ENCODE measurements at places on chromosomes 1 and 21. TPM values are rescaled to one million over a fixed set of nuclear protein-coding genes. Genes with fewer than 3 reads are reported as not detected.
A peak's percentile ranks its signal among the peaks of the same experiment; 100 is the strongest.

- H3K4me3 ChIP-seq: no peak overlapping the region
- no peaks in the 10 kb centered on the region for H3K27me3 ChIP-seq
- no peak for DNase-seq
- H3K36me3 ChIP-seq: no peaks in the 10 kb centered on the region
- H3K4me1 ChIP-seq: peaks cover 10% of the 10 kb centered on the region
Measured at GRCh38 chr21:29718081-29718815, 221.5 kb downstream of the GRIK1 start.

- DNase-seq: no peak
- no peak overlapping the region for H3K27ac ChIP-seq
- no peaks in the 10 kb centered on the region for H3K4me1 ChIP-seq
- H3K27me3 ChIP-seq: no peaks in the 10 kb centered on the region
Measured at GRCh38 chr1:248611883-248612414, 14.4 kb upstream of the OR2T10 start.

DNA sequence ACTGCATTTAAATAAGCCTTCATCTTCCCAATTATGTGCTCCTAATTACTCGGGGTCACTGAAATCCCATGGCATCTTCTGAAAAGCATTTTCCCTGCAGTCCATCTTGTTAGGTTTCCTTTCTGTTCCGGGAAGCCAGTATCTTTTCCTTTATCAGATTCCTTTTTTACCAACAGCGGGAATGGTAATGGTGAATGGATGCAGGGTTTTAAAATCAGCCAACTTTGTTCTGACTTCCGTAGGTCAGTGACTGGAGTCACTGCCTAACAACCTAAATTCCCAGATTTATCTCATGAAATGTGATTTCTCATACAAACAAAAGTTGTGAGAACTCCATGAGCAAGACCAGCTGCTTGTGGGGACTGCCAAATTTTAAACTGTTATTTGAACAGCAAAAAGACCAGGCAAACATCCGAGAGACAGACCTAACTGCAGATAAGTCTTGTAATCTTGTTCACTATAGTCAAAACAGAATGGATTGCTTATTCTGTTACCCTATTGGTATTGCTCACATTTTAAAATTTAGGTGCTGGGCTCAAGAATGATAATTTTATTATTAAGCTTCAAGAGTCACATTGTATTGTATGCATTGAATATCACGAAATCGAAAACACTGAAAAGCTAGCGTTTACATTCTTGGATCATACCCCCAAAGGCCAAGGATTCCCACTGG, 1.2 kb upstream of the RWDD3 start:
- H3K27ac ChIP-seq: peak overlapping the region; percentile 42
- H3K36me3 ChIP-seq: peaks cover 9% of the 10 kb centered on the region
- H3K27me3 ChIP-seq: no peaks in the 10 kb centered on the region
- H3K4me1 ChIP-seq: peaks cover 14% of the 10 kb centered on the region
- peak overlapping the region; percentile 85 for H3K4me3 ChIP-seq

DNA sequence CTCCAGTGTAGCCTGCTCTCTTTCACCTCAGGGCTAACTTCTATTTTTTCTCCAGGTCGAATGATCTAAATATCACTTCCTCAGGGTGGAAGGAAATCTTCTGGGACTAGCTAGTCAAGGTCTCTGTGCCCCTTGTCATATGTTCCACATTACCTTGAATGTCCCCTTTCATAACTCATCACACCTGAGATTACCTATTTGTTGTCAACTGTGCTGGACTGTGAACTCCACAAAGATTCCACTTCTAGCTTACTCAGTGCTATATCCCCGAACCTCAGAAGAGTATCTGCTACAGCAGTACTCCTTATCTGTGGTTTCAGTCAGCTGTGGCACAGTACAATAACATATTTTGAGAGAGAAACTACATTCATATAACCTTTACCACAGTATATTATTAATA, 14.6 kb upstream of the SYNJ1 start:
- H3K36me3 ChIP-seq: peaks cover 98% of the 10 kb centered on the region
- H3K27ac ChIP-seq: no peak overlapping the region
- no peak for DNase-seq

- H3K27me3 ChIP-seq: no peaks in the 10 kb centered on the region
- no peak overlapping the region for H3K27ac ChIP-seq
- peaks cover 12% of the 10 kb centered on the region for H3K4me1 ChIP-seq
- no peak overlapping the region for H3K4me3 ChIP-seq
- no peaks in the 10 kb centered on the region for H3K36me3 ChIP-seq
- no peak for DNase-seq
Measured at GRCh38 chr1:69766431-69767180, 198.9 kb downstream of the LRRC7 start.

DNA sequence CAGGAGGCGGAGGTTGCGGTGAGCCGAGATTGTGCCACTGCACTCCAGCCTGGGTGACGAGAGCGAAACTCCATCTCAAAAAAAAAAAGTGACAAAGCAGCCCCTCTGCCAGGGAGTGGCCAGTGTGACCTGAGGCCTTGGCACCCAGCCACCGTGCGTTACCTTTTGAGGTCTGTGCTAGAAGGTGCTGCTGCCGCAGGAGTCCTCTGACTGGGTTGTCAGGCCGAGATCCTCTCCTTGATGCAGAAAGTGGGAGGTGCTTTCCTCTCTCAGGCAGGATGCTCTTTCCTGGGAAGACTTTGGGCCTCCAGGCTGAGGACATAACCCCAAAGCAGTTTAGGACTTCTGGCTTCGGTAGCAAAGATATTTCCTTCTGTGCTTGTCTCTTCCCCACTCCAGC, 280.5 kb upstream of the VAMP3 start:
- no peaks in the 10 kb centered on the region for H3K4me1 ChIP-seq
- no peak overlapping the region for H3K4me3 ChIP-seq
- H3K27ac ChIP-seq: no peak overlapping the region

DNA sequence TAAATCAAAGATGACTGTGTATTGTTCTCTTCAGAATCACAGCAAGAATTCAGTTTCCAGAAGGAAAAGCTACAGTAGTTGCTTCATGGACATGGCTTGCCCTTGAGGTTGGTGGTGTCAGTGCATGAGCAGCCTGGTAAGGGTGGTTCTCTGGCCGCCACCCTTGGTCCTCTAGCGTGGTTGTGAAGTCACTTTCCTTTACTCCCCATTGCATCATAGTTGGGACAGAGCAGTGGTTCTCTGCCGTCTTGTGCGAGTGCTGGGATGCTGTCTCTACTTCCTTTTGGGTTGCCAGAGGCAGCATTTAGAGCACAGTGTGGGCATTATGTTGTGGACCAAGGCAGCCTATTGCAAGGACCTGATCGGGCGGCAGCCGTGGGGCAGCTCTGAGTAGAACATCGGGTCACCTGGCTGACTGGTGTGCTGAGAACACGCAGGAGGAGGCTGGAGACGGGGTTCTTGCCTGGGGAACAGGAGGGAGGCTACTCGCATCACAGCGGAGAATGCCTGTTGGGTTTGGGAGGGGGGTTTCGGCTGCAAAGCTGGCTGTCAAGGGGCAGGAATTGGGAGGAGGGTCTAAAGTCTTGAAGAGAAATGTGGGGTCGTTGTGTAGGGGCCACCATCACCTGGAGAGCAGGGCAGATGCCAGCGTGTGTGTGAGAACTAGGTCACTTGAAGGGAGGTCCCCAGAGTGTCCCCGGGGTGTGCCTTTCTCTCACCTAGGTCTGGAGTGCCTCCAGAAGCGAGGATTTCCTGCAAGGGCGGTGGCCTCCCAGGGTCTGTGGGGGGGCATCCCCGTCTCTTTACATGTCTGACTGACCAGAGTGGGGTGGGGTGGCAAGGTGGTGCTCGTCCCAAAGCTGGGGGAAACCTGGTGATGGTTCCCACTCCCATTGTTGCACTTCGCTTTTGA, 6.3 kb downstream of the ARF1 start:
- no peaks in the 10 kb centered on the region for H3K27me3 ChIP-seq
- H3K36me3 ChIP-seq: peaks cover 75% of the 10 kb centered on the region
- no peak overlapping the region for H3K27ac ChIP-seq
- peaks cover 25% of the 10 kb centered on the region for H3K4me1 ChIP-seq
- DNase-seq: peak; percentile 38
- no peak overlapping the region for H3K4me3 ChIP-seq

DNA sequence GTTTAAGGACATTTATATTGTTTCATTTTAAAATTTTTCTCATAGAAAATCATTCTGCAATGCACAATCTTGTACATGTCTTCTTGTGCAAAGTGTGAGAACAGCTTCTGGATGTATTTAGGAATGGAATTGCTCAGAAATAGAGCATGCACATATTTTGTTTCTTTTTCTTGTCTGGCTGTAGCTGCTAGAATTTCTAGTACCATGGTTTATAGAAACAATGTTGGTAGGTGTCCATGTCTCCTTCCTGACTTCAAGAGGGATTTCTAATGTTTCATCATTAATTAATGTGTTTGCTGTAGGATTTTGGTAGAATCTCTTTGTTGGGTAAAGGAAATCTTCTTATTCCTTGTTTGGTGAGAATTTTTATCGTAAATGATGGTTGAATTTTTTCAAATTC, 99.0 kb downstream of the RYR2 start:
- no peaks in the 10 kb centered on the region for H3K27me3 ChIP-seq
- no peak overlapping the region for H3K27ac ChIP-seq
- H3K4me3 ChIP-seq: no peak overlapping the region
- DNase-seq: no peak
- H3K4me1 ChIP-seq: no peaks in the 10 kb centered on the region
- H3K36me3 ChIP-seq: no peaks in the 10 kb centered on the region

GRCh38 chr1:212669102-212669501, 30.5 kb downstream of the BATF3 start:
- no peak overlapping the region for H3K27ac ChIP-seq
- no peaks in the 10 kb centered on the region for H3K36me3 ChIP-seq
- DNase-seq: peak; percentile 74
- H3K4me3 ChIP-seq: no peak overlapping the region

DNA sequence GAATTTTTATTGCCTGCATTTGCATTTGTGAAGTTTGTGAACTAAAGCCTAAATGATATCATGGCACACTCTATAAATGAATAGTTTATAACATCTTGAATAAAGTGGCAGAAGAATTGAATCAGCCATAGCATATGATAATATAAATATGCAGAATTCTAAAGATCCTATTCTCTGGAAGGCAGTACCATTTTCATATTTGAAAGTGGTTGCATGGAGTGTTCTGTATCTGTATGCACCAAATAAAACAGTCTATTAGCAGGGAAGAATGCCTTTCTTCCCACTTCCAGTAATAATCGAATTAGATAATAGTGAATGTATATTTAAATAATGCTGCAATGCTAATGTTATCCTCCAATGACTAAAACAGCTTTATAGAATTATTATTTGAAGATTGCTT, 57.9 kb upstream of the TRIM67 start:
- no peak overlapping the region for H3K27ac ChIP-seq
- H3K36me3 ChIP-seq: no peaks in the 10 kb centered on the region
- H3K27me3 ChIP-seq: no peaks in the 10 kb centered on the region
- H3K4me3 ChIP-seq: no peak overlapping the region
- no peak for DNase-seq
- H3K4me1 ChIP-seq: no peaks in the 10 kb centered on the region

GRCh38 chr1:115641762-115642167, at the start of gene VANGL1:
TSS of gene VANGL1 (plus strand) at chr1:115641970. CDS start at chr1:115651414, 9,444 bp downstream.
- H3K36me3 ChIP-seq: peaks cover 15% of the 10 kb centered on the region
- peak; percentile 87 for DNase-seq
- peaks cover 17% of the 10 kb centered on the region for H3K4me1 ChIP-seq
- no peaks in the 10 kb centered on the region for H3K27me3 ChIP-seq

DNA sequence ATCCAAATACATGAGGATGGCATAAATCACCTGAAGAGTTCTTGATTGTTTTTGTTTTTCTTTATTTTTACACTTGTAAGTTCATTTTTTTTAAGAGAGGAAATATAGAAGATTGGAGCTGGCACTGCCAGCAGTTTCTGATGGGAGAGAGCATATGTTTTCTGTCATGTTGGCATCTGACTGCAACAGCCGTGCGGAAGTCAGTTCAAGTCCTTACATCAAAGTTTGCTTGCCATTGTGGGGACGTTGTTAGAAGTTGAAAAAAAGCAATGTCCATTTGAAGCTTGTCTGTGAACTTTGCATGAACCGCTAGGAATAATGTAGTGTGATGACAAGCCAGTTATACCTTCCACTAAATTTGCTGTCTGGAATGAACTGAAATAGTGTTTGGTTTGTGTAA, 126.5 kb upstream of the USH2A start:
- DNase-seq: no peak
- H3K4me1 ChIP-seq: no peaks in the 10 kb centered on the region
- no peak overlapping the region for H3K27ac ChIP-seq
- no peaks in the 10 kb centered on the region for H3K27me3 ChIP-seq
- H3K36me3 ChIP-seq: no peaks in the 10 kb centered on the region
- no peak overlapping the region for H3K4me3 ChIP-seq

DNA sequence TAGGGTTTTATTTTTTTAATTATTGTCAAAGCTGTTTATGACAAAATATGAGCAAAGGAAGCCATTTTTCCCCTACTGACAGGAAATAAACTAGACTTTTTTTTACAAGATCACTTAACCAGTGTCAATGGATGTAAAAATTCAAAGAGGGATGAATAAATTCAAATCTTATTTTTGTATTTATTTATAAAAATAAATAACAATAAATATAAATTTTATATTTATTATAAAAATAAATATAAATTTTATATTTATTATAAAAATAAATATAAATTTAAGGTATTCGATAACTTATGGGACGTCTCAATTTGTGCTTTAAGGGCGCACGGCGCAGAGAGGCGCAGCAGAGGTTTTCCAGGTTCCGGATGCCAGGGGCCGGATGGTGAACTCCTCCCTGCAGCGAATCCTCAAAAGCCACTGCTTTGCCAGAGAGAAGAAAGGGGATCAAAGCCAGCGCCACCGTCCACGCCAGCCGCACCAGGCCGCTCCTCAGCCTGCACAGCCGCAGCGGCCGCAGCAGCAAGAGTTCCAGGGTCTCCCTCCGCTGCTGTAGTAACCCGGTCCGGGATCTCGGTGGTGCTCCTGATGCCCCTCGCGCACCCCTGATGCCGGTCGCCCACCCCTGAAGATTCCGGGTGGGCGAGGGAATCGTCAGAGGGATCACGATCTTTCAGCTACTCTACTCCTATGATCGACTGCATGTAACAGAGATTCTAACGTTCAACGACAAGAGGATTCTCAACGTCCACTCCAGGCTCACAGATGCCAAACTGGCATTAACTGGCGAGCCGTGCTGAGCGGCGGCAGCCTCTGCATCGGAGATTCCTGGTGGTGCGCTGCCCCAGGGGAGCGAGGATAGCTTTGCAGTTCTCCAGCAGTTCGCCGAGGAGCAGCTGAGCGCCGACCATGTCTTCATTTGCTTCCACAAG, 28.5 kb upstream of the RLF start:
- H3K27ac ChIP-seq: no peak overlapping the region
- H3K27me3 ChIP-seq: no peaks in the 10 kb centered on the region

GRCh38 chr1:238606896-238607295, 716.2 kb upstream of the ZP4 start:
- DNase-seq: no peak
- no peaks in the 10 kb centered on the region for H3K27me3 ChIP-seq
- H3K4me3 ChIP-seq: no peak overlapping the region
- no peaks in the 10 kb centered on the region for H3K4me1 ChIP-seq
- no peak overlapping the region for H3K27ac ChIP-seq

GRCh38 chr1:42825036-42825851, 8.0 kb upstream of the SVBP start:
- H3K27me3 ChIP-seq: no peaks in the 10 kb centered on the region
- no peak overlapping the region for H3K27ac ChIP-seq
- peaks cover 3% of the 10 kb centered on the region for H3K4me1 ChIP-seq
- H3K4me3 ChIP-seq: no peak overlapping the region
- H3K36me3 ChIP-seq: no peaks in the 10 kb centered on the region
- DNase-seq: no peak

GRCh38 chr1:55685560-55685959, 470.4 kb upstream of the USP24 start:
- no peak for DNase-seq
- peaks cover 19% of the 10 kb centered on the region for H3K27me3 ChIP-seq
- no peak overlapping the region for H3K27ac ChIP-seq
- H3K4me3 ChIP-seq: no peak overlapping the region
- H3K36me3 ChIP-seq: no peaks in the 10 kb centered on the region

Gene KRTAP13-2
- not detected for total RNA-seq

Gene VWA1
- 12.7 TPM for total RNA-seq

Gene KRTAP10-10
- total RNA-seq: not detected

Gene GSTM1
- 54.1 TPM for total RNA-seq

Gene STPG1
- total RNA-seq: 9.5 TPM

Gene MAEL
- total RNA-seq: not detected

Gene CD1C
- total RNA-seq: not detected

Gene B3GALT5
- 2.5 TPM for total RNA-seq

Measured in endodermal cell (in vitro differentiated cells).